Effector memory CD4-positive, alpha-beta T cell (primary cell): ENCODE measurements at places on chromosomes 5 and 9.

DNA sequence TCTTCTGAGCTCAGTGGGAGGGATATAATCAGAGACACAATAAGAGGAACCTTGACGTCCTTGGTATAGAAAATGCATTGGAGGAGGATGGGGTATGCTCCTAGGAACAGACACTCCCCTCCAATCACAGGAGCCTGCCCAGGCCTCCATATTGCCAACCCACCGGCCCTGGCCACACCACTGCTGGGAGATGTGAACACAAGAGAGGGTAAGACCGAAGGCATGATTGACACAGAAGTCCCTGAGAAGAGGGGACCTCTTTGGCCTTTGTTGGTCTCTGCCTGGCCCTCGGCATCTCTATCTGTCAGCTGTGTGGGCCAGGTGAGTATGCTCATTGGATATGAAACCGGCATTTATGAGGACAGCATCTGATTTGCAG, 62.0 kb downstream of the CRB2 start:
- no peaks in the 10 kb centered on the region for H3K27me3 ChIP-seq
- H3K4me3 ChIP-seq: no peak overlapping the region
- no peak for DNase-seq
- no peaks in the 10 kb centered on the region for H3K4me1 ChIP-seq
- H3K36me3 ChIP-seq: no peaks in the 10 kb centered on the region

DNA sequence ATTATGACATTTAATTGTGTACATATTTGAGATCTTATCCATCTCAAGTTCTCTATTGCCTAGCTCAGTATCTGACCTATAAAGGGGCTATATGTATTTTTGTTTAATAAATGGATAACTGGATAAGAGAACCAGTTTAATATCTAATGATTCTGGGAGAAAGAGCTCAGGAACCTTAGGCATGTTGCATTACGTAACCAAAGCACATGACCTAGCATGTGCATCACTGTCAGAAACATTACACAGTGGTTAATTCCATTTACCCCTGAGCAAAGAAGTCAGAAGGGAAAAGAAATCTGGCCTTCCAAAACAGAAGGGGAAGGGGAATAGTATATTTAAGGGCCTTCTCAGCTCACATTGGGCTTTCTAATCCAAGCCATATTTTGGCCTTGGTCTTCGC, 12.3 kb downstream of the PAPPA start:
- H3K4me3 ChIP-seq: no peak overlapping the region
- H3K27me3 ChIP-seq: no peaks in the 10 kb centered on the region
- no peak for DNase-seq
- no peak overlapping the region for H3K27ac ChIP-seq
- no peaks in the 10 kb centered on the region for H3K36me3 ChIP-seq

- no peaks in the 10 kb centered on the region for H3K4me1 ChIP-seq
- no peaks in the 10 kb centered on the region for H3K27me3 ChIP-seq
- H3K36me3 ChIP-seq: no peaks in the 10 kb centered on the region
- no peak overlapping the region for H3K4me3 ChIP-seq
Measured at GRCh38 chr5:72064801-72065570, 42.3 kb upstream of the MAP1B start.

DNA sequence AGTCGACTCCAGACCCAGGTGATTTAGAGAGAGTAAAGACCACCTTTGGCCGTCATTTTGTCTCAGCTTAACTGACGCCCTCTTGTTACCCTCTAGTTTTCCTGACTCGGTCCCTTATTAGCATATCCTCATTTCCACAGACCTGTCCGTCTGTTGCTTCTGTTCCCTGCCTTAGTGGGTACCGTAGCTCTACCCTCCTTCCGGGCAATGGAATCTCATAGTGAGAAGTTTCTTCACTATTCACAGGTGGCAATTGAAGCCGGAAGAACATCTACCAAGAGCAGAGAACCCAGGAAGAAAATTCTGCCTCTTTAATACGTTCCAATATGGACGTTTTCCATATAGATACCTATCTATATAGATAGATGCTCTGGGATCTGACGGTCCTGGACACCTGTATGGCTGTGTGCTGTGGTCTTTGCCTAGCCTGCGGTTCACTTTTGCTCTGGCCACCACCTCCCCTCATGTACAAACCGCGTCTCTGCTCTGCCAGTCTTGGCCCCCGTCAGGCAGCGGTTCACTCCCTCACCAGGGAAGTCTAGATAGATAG, 652 bp upstream of the TMEM161B start:
- no peaks in the 10 kb centered on the region for H3K36me3 ChIP-seq
- peak overlapping the region; percentile 73 for H3K4me3 ChIP-seq
- peaks cover 14% of the 10 kb centered on the region for H3K4me1 ChIP-seq

- H3K36me3 ChIP-seq: no peaks in the 10 kb centered on the region
- H3K4me3 ChIP-seq: no peak overlapping the region
- no peaks in the 10 kb centered on the region for H3K27me3 ChIP-seq
- no peak for DNase-seq
- no peak overlapping the region for H3K27ac ChIP-seq
Measured at GRCh38 chr5:60503771-60504170, 196.2 kb downstream of the DEPDC1B start.

- no peak overlapping the region for H3K4me3 ChIP-seq
- DNase-seq: no peak
- H3K27ac ChIP-seq: no peak overlapping the region
- H3K4me1 ChIP-seq: no peaks in the 10 kb centered on the region
- H3K27me3 ChIP-seq: no peaks in the 10 kb centered on the region
- H3K36me3 ChIP-seq: no peaks in the 10 kb centered on the region
Measured at GRCh38 chr5:14838396-14839319, 32.9 kb downstream of the ANKH start.

- no peaks in the 10 kb centered on the region for H3K27me3 ChIP-seq
- no peak for DNase-seq
- H3K36me3 ChIP-seq: peaks cover 89% of the 10 kb centered on the region
- H3K4me3 ChIP-seq: no peak overlapping the region
- H3K27ac ChIP-seq: no peak overlapping the region
Measured at GRCh38 chr5:171397599-171397998, 9.9 kb downstream of the NPM1 start.

DNA sequence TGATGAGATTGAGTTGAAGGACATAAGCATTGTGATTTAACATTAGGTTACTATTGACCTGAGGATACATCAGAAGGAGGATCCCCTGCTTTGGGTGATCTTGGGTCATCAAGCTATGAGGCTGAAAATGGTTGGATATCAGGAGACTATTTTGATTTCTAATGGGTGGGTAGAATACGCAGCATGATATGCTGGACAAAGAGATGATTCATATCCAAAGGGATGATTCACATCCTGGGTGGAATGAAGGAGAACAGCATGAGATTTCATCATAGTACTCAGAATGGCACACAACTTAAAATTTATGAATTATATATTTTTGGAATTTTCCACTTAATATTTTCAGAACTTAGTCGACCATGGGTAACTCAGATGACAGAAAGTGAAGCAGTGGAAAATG, 1759.5 kb upstream of the C9orf72 start:
- H3K27ac ChIP-seq: no peak overlapping the region
- DNase-seq: no peak
- H3K36me3 ChIP-seq: no peaks in the 10 kb centered on the region
- H3K4me1 ChIP-seq: no peaks in the 10 kb centered on the region

GRCh38 chr5:90866333-90866732, 307.7 kb downstream of the ADGRV1 start:
- DNase-seq: no peak
- H3K4me1 ChIP-seq: no peaks in the 10 kb centered on the region
- no peaks in the 10 kb centered on the region for H3K36me3 ChIP-seq
- no peak overlapping the region for H3K4me3 ChIP-seq

- no peaks in the 10 kb centered on the region for H3K36me3 ChIP-seq
- H3K27ac ChIP-seq: no peak overlapping the region
- no peaks in the 10 kb centered on the region for H3K4me1 ChIP-seq
- peaks cover 3% of the 10 kb centered on the region for H3K27me3 ChIP-seq
- DNase-seq: no peak
Measured at GRCh38 chr5:68110894-68111293, 104.7 kb upstream of the PIK3R1 start.

DNA sequence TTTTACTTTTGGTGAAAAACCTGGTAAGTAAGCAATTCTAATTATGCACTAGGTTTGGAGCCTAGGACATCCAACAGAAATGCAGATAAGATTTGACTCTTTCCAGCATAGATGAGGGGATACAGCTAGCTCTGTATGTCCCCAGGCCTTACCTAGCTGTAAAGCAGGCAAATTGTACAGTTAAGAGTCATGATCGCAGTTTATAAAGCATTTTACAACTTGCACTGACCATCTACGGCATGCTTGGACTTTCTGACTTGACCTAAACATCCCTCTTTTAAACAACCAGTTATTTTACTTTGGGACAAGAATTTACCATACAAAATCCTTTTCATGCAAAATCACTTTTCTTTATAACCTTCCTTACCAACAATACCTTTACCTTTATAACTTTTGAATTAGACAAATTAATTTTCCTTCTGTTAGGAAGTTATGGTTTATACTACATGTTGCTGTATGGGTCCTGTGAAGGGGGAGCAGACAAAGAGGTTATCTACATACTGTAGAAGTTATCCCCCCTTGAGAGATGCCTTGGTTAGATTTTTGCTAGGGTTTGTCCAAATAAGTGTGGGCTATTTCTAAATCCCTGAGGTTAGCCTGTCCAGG, 36.8 kb downstream of the FGD3 start:
- no peak overlapping the region for H3K4me3 ChIP-seq
- no peak for DNase-seq
- peaks cover 10% of the 10 kb centered on the region for H3K36me3 ChIP-seq
- peak overlapping the region; percentile 23 for H3K27ac ChIP-seq
- H3K27me3 ChIP-seq: no peaks in the 10 kb centered on the region

DNA sequence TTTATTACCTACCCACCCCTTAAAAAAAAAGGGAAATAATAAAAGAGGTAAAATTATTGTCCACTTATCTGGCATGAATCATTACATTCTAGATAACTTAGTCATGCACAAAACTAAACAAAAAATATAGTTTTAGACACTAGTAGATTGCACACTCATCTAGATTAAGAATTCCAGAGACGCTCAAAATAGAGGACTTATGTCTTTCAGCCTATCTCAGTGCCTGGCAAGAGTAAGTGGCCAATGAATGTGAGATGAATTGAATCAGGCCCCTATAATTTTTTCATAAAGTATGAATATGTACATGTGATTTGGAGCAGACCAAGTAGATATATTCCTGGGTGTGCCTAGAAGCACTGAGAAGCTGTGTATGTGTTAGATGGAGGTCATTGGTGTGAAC, 2.0 kb upstream of the RXFP3 start:
- no peaks in the 10 kb centered on the region for H3K4me1 ChIP-seq
- DNase-seq: no peak
- no peak overlapping the region for H3K4me3 ChIP-seq
- no peak overlapping the region for H3K27ac ChIP-seq

- no peak overlapping the region for H3K4me3 ChIP-seq
- no peak overlapping the region for H3K27ac ChIP-seq
- DNase-seq: no peak
- no peaks in the 10 kb centered on the region for H3K27me3 ChIP-seq
- no peaks in the 10 kb centered on the region for H3K4me1 ChIP-seq
Measured at GRCh38 chr5:143931986-143932385, 120.0 kb downstream of the HMHB1 start.

- H3K36me3 ChIP-seq: no peaks in the 10 kb centered on the region
- no peaks in the 10 kb centered on the region for H3K27me3 ChIP-seq
- peaks cover 17% of the 10 kb centered on the region for H3K4me1 ChIP-seq
- peak overlapping the region; percentile 76 for H3K27ac ChIP-seq
Measured at GRCh38 chr9:129111528-129112151, 425 bp downstream of the PTPA start.
